ENCODE measurements at places on chromosomes 2 and 18.

DNA sequence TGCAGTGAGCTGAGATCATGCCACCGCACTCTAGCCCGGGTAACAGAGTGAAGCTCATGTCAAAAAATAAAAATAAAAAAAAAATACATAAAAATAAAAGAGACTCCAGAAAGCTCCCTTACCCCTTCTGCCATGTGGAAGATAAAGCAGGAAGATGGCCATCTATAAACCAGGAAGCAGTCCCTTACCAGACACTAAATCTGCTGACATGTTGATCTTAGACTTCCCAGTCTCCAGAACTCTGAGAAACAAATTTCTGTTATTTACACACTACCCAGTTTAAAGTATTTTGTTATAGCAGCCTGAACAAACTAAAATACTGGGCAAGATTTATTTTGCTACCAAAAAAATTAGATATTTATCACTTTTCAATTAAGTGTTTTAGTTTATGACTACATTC, 136.2 kb upstream of the SMAD7 start:
- no peak for DNase-seq

DNA sequence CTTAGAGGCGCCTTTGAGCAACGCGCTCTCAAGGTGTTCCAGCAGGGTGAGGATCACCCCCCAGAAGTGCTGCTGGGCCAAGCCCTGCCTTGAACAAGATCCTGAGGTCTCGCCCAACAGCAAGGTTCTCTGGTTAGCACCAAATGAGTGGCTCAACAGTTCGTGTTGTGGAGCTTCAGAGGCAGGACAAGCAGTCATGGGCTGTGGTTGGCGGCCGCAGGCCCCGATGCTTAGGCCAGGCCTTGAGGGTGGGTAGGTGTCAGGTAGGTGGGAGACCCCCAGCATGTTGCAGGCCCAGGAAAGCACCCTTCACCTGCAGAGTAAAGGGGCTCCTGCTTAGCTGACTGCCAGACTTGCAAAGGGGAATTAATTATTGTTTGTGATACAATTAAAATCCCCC, 70.2 kb upstream of the FOSL2 start:
- DNase-seq = no peak

- DNase-seq = no peak
Observed at GRCh38 chr18:35695803-35696202, 114.3 kb downstream of the GALNT1 start.

GRCh38 chr18:63588909-63589308, 1.8 kb downstream of the SERPINB13 start:
- DNase-seq = peak; percentile 65

GRCh38 chr18:21774722-21775121, 34.1 kb downstream of the MIB1 start:
- no peak for DNase-seq

GRCh38 chr2:127618551-127619202, 27.3 kb upstream of the GPR17 start:
- DNase-seq = no peak

DNA sequence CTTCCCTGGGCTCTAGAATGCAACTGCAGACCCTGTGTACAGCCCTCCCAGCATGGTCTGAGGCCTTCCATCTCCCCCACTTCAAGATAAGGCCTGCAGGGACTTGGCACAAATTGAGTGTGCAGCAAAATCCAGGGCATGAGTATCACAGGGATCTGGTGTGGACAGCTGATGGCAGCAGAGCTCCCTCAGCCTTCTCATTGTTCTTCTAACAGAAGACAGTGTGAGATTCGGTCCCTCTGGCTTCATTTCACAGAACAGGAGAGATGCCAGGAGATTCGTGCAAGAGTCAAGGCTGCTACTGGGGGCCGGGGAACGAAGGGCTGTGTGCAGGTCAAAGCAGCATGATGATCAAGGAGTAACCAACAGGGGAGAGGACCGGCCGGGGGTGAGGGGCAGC, 85.8 kb downstream of the UXS1 start:
- no peak for DNase-seq

DNA sequence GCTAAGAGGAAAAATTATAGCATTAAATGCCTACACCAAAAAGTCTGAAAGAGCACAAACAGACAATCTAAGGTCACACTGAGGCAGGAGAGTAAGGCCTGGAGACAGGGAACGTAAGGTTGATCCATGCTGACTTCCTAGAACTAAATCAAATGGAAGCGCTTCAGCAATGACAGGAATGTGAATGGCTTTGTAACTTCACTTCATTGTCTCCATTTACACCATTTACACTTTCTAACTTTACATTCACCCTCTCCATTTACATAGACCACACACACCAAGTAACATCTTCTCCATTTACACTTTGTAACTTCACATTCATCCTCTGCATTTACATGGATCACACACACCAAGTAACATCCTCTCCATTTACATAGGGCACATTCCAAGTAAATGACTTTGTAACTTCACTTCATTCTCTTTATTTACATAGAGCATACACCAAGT, 103.1 kb upstream of the SPATS2L start:
- no peak for DNase-seq

- DNase-seq = no peak
Observed at GRCh38 chr2:226664140-226664539, 135.5 kb downstream of the IRS1 start.

DNA sequence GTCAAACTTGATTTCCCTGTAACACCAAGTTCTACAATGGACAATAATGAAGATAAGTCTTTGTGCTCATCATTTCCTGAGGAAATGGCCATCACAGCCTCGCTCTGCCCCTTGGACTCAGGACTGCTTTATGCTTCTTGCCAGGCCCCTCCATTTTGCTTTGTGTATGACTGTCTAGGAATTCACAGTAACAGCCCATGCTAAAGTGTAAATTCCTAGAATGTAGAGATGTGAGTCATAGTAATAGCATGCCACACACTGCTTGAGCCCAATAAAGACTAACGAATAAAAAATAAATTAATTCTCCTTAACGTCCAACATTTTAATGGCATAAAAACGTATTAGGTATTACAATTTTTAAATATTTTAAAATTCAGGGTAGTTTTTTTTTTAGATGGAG, 226.5 kb downstream of the PID1 start:
- DNase-seq = no peak

DNA sequence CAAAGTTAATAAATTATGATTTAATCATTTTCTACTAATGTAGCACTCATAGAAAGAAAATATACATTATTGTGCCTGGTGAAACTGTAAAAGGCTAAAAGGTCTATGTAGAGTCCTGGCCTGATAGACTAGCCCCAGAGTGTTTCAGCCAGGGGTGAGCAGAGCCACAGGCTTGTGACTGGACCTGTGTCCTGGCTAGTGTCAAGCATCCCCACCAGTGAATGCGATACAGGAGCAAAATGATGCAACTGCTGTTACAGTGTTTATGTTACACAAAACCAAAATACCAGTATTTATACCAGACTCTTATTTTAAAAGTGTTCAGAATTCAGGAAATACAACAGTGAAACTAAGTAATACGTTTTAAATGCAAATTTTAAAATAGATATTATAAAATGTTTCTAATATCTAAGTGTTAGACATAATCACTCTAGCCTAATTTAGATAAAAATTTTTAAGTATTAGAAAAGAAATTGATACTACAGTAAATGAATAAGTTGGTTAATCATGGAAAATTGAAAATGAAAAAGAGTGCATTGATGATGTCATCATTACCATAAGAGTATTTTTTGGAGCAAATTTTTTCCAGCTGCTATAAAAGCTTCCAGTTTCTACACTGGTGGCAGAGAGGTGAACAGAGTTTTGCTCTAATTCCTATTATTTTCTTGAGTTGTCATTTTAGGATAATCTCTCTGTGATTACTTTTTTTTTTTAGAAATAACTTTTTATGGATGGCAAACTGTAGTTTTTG, 6.2 kb upstream of the TSPYL6 start:
- no peak for DNase-seq

- no peak for DNase-seq
Observed at GRCh38 chr2:41167014-41167413, 715.1 kb upstream of the SLC8A1 start.

GRCh38 chr18:77067291-77068061, 65.1 kb downstream of the MBP start:
- peak; percentile 81 for DNase-seq

DNA sequence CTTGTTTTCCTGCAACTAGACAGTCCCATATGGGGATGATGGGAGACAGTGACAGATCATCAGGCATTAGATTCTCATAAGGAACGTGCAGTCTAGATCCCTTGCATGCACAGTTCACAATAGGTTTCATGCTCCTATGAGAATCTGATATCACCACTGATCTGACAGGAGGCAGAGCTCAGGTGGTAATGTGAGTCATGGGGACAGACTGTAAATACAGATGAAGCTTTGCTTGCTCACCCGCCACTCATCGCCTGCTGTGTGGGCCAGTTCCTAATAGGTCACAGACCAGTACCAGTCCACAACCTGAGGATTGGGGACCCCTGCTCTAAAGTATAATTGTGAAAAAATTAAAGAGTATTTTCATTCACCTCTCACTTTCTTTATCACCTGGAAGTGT, 23.6 kb upstream of the RAB1A start:
- no peak for DNase-seq

DNA sequence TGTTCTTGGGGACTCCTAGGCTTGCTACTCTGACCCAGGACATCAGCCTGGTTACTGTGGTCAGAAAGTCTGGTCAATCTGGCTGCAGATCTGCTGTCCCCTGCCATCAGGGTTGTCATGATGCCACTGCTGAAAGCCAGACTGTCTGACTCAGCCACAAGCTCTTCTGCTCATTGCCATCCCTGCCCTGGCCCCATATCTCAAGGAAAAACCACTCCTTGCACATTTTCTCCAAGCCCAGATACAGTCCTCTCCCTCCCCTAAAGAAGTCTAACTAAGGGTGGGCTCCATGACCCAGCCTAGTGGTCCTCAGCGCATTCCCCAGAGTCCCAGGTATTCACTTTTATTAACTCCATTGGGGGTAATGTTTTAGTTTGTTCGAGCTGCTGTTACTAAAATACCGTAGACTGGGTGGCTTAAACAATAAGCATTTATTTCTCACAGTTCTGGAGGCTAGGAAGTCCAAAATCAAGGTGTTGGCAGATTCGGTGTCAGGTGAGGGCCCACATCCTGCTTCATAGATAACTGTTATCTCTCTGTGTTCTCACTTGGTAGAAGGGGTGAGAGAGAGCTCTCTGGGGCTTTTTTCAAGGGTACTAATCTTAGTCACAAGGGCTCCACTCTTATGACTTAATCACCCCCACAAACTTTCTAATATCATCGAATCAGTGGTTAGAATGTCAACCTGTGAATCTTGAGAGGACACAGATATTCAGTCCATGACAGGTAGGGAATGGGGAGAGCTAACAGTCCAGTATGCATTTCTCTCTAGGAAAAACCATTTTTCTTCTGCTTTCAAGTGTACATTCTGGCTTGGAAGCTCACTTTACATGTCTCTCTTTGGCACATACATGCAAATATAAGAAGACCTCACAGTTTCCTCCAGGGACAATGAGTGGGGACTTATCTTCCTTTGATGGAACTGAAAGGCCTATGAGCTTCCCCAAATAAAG, 94.8 kb upstream of the CXCR4 start:
- DNase-seq = peak; percentile 21

DNA sequence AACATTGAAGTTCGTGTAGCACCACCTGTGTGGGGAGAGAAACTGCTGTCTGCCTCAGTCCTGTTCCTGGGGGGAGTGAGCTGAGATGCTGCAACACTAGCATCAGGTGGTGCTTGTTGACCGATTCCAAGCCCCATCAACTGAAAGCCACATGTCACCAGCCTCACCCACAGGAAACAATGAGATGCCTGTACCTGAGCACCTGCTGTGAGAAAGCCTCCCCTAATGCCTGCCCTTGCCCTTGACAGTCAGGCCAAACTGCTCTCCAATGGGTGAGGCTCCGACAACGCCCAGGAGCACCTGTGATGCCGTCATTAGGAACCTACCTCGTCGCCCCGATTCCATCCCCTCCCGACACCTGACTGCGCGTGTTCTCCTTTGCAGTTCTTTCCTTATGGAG, 104.6 kb downstream of the SMC6 start:
- DNase-seq = no peak

DNA sequence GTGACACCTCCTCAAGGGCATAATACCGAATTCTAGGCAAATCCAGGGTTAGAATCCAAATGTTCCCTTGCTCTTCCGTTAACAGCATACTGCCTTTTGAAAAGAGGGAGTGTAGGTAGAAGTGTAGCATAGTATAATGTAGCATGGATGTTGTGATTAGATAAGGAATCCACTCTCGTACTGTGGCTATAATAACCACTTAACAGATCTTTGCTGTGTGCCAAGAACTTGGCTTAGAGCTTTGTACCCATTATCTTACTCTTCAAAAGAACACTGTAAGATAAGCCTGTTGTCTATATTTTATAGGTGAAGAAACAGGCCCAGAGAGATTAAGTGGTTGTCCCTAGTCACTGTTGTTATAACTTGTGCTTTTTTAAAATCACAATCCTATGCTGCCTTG, 24.2 kb downstream of the WDR75 start:
- DNase-seq = no peak

DNA sequence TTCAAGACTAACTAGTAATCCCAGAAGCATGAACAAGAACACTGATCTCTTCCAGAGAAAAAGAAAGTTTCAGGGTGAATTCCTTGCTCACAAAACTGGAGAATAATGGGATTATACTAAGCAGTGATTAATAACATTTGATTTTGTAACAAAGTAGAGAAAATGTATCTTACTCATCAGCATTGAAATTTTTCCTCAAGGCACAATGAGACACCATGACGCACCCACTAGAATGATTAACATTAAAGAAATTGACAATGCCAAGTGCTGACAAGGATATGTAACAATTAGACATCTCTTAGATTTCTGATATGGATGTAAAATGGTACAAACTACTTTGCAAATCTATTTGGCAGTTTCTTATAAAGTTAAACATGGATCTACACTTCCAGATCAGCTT, 101.1 kb upstream of the EPHA4 start:
- no peak for DNase-seq

- DNase-seq = no peak
Observed at GRCh38 chr2:27127883-27128667, 4.5 kb downstream of the ABHD1 start.

GRCh38 chr2:185618625-185619024, 120.0 kb upstream of the FSIP2 start:
- no peak for DNase-seq

GRCh38 chr2:239328351-239329191, 72.2 kb downstream of the HDAC4 start:
- no peak for DNase-seq

GRCh38 chr18:55753643-55754263, 165.8 kb upstream of the TCF4 start:
- DNase-seq = no peak

- no peak for DNase-seq
Observed at GRCh38 chr2:118386641-118387302, 298.5 kb downstream of the INSIG2 start.

DNA sequence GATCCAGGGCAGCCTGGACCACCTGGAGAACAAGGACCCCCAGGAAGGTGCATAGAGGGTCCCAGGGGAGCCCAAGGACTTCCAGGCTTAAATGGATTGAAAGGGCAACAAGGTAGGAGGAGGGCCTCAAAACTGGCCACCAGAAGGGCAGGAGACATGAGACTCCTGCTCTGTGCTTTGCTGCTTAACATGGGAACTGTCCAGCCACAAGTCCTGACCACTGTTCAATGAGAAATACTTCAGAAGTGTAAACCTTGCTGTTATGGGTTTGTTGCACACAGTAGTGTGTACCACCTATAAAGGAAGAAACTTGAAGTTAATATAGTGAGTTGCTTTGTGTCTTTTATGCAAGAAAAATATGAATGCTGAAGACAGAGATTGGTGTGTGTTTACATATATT, 44.2 kb upstream of the MFF start:
- no peak for DNase-seq

Measured in suppressor macrophage treated with lipopolysaccharide for 1 hour (primary cell).